Motor neuron (in vitro differentiated cells): ENCODE measurements at places on chromosomes 6 and 20. TPM values are rescaled to one million over a fixed set of nuclear protein-coding genes. Genes with fewer than 3 reads are reported as not detected.

- ATAC-seq = no peak
Observed at GRCh38 chr6:105369145-105369544, 33.7 kb downstream of the PREP start.

Gene NRM
- total RNA-seq = 11.9 and 13.3 TPM in 2 replicates

Gene CGA
- total RNA-seq = 0.23 and 0.33 TPM in 2 replicates

GRCh38 chr6:14379568-14379967 is 262.0 kb downstream of the CD83 start:
- ATAC-seq = no peak

Gene OTOR
- total RNA-seq = not detected in 2 replicates

GRCh38 chr6:35302604-35303241 is 5.1 kb downstream of the DEF6 start:
- ATAC-seq = peak; percentile 92

Gene GTSF1L
- not detected in 2 replicates for total RNA-seq

GRCh38 chr6:145823328-145823944 is 8.8 kb upstream of the FBXO30 start:
- no peak for ATAC-seq

GRCh38 chr20:10047427-10047826 is 12.6 kb downstream of the ANKEF1 start:
- ATAC-seq = no peak

DNA sequence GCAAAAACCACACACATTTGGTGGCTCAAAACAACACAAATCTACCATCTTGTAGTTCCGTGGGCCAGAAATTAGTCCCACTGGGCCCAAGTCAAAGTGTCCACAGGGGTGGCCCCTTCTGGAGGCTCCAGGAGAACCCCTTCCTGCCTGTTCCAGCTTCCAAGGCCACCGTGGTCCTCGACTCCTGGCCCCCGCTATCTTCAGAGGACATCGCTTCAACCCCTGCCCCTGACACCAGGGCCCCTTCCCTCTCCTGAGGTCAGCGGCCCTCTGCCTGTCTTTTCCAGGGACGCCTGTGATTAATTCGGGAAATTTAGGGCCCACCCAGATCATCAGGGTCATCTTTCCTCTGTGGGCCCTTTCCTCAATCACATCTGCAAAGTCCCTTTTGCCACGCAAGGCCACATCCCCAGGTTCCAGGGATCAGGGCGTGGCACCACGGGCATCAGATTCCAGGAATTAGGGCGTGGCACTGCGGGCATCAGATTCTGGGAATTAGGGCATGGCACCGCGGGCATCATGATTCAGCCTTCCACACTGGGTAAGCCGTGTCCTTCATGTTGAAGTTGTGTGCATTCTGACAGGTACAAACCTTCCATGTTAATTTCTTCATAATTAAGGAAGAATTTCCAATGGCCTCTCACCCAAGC is 59.9 kb upstream of the SMOC2 start:
- ATAC-seq = no peak

DNA sequence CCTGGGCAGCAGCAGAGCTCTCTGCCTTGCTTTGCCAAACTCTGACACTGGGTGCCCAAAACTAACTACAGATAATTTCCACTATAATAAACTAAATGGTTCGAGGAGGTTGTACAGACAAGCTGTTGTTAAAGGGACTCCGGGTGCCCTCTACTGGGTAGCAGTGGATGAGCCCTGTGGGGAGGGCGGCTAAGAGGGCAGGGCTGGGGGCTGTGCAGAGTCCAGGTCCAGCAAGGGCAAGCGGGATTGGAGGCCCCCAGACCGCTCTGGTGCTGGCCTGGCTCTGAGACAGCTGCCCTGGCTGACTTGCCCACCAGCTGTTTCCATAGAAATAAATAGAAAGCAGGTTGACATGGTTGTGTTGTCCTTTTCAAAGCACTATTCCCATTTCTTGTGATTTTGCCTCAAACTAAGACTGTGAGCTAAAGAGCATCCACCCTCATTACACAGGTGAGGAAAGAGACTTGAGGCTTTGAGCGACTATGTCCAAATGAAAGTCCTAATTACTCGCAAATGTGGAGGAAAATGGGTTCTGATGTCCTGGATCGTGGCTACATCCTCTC is 167.6 kb upstream of the CST7 start:
- peak; percentile 82 for ATAC-seq

GRCh38 chr6:10033223-10033829 is 381.5 kb downstream of the TFAP2A start:
- no peak for ATAC-seq

Gene C2
- total RNA-seq = 0.27 and 0.67 TPM in 2 replicates

GRCh38 chr6:164167873-164168405 is 753.4 kb downstream of the QKI start:
- no peak for ATAC-seq

GRCh38 chr6:42159431-42160024 is 13.6 kb upstream of the GUCA1A start:
- no peak for ATAC-seq

- peak; percentile 67 for ATAC-seq
Observed at GRCh38 chr20:47201074-47201730, 155.3 kb downstream of the ZMYND8 start.

DNA sequence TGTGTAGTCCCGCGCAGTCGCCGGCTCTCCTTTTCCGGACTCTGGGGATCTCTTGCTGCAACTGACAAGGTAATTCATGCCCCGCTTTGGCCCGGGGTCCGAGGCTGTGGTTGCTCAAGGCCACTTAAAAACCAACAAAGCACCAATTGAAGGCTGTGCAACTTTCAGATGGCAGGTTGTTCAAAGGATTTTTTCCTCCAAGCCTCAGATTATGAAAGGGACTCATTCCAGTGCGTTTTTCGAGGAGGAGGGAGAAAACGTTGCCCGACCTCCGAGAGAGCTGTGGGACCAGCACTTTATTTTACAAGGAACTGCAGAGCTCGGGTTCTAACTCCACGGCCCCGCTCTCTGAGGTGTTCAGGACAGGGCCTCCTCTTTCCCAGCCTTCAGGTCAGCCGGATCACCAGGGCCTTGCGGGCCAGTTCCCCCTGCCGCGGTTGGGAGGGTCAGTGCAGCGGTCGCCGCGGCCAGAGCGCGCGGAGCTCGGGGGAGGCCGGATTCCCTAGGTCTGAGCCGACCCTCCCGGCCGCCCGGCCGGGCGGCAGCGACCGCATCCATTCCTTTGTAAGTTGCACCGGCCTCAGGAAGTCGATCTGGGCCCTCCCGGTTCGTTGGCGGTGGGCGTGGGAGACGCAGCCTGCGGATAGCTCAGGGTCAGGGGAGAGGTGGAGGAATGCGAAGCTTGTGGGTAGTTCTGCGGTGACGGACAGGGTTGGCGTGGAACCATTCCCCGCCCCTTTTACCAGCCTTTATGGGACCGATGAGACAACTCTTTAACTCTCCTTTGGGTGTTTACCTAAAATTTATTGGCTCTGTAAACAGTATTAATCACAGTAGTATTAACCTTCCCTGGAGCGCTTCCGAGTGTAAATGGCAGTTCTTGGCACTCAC is 1.6 kb downstream of the UTRN start:
- ATAC-seq = peak; percentile 29

DNA sequence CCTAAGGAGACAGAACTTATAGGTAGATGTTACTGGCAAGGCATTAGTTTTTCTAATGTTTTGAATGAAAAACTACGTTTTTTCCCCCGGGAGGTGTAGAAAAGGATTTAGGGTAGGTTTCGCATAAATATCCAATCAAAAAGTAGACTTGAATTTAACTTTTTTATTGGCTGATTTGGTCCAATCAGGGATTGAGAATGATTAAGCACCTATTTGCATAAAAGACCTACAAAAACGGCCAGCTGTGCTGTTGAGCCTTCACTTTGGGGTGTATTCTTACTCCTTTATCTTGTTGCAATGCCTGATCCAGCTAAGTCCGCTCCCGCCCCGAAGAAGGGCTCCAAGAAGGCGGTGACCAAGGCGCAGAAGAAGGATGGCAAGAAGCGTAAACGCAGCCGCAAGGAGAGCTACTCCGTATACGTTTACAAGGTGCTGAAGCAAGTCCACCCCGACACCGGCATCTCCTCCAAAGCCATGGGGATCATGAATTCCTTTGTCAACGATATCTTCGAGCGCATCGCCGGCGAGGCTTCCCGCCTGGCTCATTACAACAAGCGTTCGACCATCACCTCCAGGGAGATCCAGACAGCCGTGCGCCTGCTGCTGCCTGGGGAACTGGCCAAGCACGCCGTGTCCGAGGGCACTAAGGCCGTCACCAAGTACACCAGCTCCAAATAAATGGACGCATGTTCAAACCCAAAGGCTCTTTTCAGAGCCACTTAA is 113.5 kb upstream of the BTN3A2 start:
- peak; percentile 75 for ATAC-seq

DNA sequence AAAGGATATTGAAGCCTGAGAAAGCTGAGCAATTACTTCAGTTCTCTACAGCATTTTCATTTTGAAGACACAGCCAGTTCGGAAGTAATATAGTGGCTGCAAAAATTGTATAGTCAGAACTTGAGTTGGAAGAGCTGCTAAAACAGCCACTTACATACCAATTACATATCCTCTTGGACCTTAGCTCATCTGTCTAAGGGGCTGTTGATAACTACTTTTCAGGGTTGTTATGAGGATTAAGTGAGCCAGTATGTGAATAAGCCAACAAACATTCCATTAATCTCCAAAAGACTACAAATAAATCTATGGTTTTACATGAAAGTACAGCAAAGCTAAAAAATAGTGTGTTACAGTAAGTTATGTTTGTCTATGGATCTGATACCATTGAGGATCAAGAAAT is 59.7 kb downstream of the TMEM200A start:
- no peak for ATAC-seq

- peak; percentile 58 for ATAC-seq
Observed at GRCh38 chr20:24151621-24152294, 163.2 kb upstream of the GGTLC1 start.

GRCh38 chr20:47551841-47552240 is 50.2 kb downstream of the NCOA3 start:
- ATAC-seq = no peak

DNA sequence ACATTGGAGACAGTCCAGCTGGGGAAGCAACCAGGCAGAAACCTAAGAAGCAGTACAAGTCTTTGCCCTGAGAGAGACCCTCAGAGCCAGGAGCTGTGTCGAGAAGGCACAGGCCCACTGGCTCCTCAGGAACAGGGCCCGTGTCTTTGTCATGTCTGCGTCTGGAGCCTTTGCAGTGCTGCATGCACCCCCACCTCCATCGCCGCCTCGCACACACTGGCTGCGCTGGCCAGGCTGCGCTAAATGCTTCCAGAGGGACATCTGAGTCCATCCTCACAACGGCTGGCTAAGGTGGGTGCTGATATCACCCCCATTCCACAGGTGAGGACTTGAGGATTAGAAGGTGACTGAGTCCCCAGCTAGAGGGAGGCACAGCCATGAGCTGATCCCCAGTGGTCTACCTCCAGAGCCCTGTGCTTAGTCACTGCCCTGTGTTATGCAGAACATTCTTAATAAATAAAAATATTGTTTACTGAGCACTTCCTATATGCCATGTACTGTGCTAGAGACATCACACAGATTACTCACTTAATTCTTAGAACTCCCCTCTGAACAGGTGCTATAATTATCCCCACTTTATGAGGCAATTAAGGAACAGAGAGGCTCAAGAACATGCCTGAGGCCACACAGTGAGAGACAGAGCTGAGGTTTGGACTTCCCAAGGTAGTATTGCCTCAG is 27.6 kb downstream of the GABRR2 start:
- ATAC-seq = no peak

Gene CRISP2
- not detected in 2 replicates for total RNA-seq

- ATAC-seq = no peak
Observed at GRCh38 chr6:151963001-151963400, 155.5 kb downstream of the ESR1 start.

DNA sequence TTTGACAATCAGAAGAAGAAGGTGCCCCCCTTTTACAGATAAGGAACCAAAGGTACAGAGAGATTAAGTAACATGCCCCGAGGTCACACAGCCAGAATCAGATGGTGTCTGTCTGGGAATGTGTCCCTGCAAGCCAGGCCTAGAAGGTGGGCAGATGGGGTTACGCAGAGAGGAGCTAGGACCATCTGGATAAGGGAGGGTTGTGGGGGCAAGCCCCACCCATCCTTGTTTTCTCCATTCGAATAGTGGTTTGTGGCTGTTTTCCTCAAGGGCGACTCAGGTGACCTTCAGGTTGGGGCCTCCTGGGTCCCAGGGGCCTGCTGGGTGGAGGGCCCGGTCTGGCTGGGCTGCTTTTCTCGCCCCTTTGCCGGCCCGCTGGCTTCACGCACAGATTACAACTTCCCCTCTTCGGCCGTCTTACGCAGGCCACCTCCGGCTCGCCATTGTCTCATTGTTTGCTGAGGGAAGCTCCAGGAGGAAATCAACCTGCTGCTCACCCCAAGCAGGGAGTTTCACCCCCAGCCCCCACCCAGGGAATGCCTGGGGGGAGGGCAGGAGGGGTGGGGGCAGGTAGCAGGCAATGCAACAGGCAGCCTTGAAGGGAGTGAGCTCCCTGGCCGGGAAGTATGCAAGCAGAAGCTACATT is 30.8 kb upstream of the CSNK2A1 start:
- ATAC-seq = no peak

GRCh38 chr6:118895261-118895560 is 1.3 kb downstream of the ASF1A start:
- no peak for ATAC-seq

- ATAC-seq = no peak
Observed at GRCh38 chr20:31987744-31988143, 19.8 kb downstream of the XKR7 start.

GRCh38 chr6:18340781-18341551 is 46.2 kb upstream of the RNF144B start:
- no peak for ATAC-seq

GRCh38 chr20:58745391-58745790 is 52.8 kb downstream of the NPEPL1 start:
- ATAC-seq = no peak

DNA sequence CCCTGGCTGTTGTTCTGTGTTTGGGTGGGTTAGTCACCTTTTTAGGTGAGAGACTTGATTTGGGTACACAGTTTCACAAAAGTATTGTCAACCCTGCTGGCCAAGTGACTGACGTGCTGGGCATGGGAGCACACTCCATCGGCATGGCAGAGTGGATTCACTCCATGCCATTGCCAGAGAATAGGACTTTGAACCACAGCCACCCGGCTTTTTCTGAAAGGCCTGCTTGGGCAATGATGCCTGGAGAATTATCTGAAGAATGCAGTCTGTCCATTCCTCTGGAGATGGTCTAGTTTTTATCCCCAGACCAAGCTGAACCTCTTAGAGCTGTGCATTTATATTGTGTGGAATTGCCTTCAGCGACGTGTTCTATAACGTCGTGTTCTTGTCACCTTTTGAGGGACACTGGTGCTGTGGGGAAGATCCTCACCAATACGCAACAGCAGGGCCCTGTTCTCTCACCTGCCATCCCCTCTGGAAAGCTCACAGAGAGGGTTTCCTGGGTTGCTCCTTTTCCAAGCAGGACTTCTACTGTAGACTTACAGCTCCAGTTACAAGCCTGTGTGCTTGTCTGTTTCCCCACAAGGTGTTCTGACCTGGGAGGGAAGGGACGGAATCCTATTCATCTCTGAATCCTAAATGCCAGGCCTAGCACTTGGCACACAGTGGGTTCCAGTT is 183.4 kb upstream of the AKAP12 start:
- no peak for ATAC-seq

Gene MAP3K7
- 29.3 and 35.8 TPM in 2 replicates for total RNA-seq

GRCh38 chr20:50408526-50409364 is 101.4 kb upstream of the PTPN1 start:
- ATAC-seq = no peak

GRCh38 chr6:53216301-53216700 is 67.7 kb upstream of the GCM1 start:
- ATAC-seq = no peak
